ENCODE measurements at places on chromosomes 6 and 20.

GRCh38 chr20:47765691-47766594, 19.3 kb downstream of the SULF2 start:
- DNase-seq = no peak

- DNase-seq = no peak
Measured at GRCh38 chr6:169029861-169030260, 223.8 kb downstream of the THBS2 start.

- no peak for DNase-seq
Measured at GRCh38 chr6:155093430-155093829, 98.3 kb downstream of the TIAM2 start.

DNA sequence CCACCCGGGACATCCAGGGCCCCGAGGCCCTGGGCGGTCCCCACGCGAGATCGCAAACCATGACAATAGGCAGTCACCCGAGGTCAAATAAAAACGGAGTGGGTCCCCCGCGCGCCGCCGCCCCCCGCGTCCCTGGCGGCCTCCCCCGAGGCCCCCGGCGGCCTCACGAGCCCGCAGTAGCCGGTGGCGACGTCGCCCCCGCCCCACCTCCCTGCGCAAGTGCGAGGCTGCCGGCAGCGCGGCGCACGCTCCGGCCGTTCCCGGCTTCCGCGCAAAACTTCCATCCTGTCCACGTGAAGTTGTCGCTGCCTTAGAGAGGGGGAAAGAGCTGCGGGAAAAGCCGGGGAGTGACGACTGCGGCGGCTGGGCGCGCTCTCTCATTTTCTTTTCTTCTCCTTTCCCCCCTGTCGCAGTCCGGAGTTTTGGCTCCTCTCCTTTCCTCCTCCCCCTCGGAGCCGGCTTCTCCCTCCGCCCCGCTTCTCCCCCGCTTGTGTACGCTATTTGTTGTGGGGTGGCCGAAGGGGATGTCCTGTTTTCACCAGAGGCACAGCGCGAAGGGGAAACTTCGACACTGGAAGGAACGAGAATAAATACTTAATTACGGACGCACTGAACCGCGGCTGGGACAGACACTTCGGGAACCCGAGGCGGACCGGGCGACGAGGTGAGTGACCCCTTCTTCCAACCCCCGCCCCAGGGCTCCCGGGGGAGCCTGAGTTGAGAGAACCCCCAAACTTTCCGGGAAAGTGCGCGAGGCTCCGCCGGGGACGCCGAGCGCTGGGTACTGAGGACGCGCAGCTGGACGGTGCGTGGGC, at the start of gene EYA4:
Gene EYA4 (plus strand): TSS at position 272 of the 815 bp plus-strand sequence. CDS start 33,424 bp downstream, outside the sequence.
- DNase-seq = no peak

DNA sequence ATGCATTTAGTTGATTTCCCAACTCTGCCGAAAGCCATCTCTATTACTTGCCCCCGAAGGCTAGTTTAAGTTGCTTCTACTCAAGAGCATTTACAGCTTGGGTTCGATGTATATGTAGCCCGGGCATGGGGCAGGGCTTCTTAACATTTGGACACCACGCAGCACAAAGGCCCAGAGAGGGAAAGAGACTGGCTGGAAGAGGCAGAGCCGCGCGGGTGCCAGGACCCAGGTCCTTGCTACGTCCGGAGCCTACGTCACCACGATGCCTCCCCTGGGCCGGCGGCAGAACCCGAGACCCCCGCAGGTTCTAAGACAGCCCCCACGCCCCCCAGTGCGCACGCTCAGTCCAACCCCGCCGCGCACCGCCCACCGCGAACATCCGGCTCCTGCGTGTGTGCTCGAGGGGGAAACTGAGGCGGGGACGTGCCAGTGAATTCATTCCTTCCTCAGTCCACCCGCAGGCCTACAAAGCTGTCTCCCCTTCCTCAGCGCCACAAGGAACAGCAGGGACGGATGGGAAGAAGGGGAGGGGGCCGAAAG, 367 bp upstream of the PCIF1 start:
- DNase-seq = peak; percentile 25

GRCh38 chr6:34200340-34200971, 36.2 kb upstream of the HMGA1 start:
- DNase-seq = no peak

DNA sequence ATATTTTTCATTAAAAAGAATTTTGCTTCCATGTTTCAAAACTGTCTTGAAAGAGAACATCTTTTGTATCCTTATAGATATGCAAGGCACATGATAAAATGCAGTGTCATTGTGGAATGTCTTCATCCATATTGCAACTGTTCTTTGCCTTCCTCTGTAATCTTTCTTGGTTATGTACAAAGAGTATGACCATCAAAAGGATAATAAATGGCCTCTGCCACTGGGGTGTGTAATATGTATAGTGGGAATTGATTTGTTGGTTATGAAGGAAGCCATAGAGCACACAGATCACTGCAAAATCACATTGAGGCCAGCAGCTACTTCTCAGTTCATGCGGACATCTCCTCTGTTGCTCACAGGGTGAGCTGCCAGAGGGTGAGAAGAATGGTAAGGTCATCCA, 703.5 kb downstream of the TFAP2A start:
- DNase-seq = no peak

DNA sequence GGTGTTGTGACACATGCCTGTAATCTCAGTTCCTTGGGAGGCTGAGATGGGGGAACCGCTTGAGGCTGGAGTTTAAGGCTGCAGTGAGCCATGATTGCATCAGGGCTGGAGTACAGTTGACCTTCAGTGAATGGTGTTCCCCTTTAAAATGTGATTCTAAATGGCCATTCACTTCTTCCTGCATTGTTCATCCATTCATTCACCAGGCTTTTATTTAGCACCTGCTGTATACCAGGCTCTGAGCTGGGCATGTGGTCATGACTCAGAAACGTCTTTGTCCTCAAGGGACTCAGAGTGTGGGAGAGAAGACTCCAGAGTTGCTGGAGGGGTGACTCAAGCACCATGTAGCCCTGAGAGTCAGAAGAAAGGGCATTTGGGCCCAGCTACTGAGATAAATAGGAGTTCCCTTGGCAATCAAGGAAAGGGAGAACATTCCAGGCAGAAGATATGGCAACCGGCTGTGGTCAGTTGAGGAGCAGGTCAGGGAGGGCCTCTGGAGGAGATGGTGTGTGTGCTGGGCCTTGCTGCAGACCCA, 101.1 kb downstream of the DLGAP4 start:
- no peak for DNase-seq

DNA sequence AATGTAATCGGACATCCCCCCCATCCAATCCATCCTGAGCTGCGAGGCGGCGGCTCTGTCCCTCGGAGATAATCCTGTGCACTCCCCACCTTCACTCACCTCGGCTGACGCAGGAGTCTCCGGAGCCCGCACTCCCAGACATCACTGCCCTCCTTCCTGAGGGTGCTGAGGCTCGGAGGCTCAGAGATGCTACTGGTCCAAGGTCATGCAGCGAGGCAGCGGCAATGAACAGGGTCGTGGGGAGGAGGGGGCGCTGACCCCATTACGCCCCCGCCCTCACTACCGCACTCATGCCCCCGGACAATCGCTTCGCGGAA, 485 bp downstream of the ADISSP start:
- no peak for DNase-seq

DNA sequence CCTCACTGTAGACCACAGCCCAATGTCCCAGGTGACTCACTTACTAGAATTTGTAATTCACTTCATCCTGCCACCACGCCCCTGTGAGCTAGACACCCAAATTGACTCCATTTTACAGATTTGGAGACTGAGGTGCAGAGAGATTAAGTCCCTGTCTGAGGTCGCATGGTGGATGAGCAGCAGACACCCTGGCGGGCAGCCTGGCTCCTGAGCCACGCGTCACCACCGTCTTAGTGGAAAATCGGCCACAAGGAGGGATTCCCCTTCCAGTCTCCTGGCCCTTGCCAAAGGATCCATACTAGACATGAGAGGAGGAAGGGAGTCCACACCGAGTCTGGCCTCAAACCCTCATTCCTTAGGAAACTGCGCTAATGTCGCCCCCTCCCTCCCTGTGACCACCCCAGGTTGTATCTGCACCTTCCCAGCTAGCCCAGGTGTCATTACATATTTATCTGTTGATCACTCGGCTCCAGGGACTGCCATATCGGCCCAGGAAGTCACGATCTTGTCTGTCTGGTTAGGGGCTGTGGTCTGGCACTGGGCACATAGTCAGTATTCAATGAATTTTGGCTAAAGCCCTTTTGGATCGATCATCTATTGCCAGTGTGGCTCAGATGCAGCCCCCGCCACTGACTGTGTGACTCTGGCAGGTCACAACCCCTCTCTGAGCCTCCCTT, 25.7 kb upstream of the PTGIS start:
- no peak for DNase-seq

All from stimulated activated CD8-positive, alpha-beta memory T cell treated with anti-CD3 and anti-CD28 coated beads, Interleukin-15, amount 100 ng/mL, for 48 hours (primary cell).